Endothelial cell (in vitro differentiated cells): ENCODE measurements at places on chromosomes 1 and 21.

DNA sequence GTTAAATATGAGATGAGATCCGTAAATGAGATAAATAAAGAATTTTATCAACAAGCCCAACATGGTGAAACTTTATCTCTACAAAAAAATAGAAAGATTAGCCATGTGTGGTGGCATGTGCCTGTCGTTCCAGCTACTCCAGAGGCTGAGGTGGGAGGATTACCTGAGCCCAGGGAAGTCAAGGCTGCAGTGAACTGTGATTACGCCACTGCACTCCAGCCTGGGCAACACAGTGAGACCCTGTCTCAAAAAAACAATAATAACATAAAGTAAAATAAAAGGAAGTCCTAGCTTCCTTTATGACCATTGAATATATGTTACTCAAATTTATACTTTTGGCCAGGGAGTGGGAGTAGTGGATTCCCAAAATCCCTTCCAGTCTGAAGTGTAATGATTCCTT lies 48.7 kb upstream of the TEKT2 start:
- DNase-seq, result no peak

DNA sequence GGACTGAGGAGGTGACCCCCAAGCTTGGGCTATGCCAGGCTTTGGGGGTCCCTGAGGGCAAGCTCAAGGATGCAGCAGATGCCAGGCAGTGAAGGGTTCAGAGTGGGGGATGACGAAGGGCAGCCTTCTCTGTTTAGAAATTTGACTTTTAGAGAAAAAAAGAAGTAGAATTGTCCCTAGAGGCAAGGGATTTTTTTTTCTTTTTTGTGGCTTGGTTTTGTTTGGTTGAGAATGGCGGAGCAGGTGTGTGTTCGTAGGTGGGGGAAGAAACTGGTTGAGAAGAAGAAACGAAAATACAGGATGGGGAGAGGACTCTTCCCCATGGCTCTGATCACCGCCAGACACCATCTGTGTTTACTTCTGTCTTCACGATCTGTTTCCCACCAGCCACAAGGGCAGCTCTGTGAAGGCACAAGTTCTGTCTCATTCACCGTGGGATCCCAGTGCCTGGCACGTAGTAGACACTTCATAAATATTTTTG lies 8.2 kb downstream of the PLA2G5 start:
- no peak for DNase-seq

- DNase-seq, result no peak
Observed at GRCh38 chr1:45973121-45973520, 159.3 kb downstream of the PIK3R3 start.

- no peak for DNase-seq
Observed at GRCh38 chr1:91596474-91596873, 95.8 kb downstream of the CDC7 start.

DNA sequence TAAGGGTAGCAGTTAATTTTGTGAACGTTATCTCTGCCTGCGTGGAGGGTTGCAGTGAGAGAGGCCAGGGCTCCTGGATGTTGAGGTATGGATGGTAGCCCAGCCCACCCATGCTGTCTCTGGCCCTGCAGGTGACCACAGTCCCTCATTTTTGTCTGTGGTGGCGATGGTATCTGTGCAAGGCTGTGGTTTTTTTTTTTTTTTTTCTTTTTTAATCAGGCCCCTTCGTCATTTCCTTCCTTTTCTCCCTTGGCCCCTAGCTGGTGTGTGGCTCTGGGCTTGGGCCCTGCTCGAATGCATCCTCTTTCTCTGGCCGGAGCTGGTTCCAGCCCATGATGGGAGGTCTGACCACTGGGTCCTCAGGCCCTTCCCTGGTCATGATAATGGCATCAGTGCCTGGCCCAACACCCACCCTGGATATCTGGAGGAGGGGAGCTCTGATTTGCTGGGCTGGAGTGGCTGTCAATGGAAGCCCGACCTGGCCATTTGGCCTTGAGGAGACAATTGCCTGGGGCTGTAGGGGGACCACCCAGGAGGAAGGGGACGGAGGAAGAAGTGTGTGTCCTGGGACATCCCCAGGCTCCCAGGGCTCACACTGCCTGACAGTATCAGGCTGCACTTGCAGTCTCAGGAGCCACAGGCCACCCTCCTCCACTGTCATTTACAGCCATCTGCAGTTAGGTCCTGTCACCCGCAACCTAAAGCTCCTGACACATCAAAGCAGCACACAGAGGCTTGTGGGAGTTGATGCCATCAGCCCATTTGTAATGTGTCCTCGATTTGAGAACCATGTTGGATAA lies 8.1 kb upstream of the RNF187 start:
- DNase-seq, result no peak

- no peak for DNase-seq
Observed at GRCh38 chr1:159338018-159338417, 35.9 kb downstream of the FCER1A start.

DNA sequence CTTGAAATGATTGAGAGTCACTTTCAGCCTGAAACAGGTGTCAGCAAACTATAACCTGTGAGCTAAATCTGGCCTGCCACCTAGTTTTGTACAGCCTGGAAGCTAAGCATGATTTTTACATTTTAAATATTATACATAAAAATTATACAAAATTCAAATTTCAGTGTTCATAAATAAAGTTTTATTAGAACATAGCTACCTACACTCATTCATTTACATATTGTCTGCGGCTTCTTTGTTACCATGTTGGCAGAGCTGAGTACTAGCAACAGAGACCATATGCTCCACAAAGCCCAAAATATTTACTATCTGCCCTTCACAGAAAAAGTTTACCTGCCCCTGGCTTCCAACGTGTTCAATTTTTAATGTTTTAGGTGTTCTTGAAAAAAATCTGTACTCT lies 8.0 kb upstream of the C1orf162 start:
- no peak for DNase-seq

- DNase-seq, result no peak
Observed at GRCh38 chr1:114505148-114505561, 5.8 kb downstream of the TRIM33 start.

DNA sequence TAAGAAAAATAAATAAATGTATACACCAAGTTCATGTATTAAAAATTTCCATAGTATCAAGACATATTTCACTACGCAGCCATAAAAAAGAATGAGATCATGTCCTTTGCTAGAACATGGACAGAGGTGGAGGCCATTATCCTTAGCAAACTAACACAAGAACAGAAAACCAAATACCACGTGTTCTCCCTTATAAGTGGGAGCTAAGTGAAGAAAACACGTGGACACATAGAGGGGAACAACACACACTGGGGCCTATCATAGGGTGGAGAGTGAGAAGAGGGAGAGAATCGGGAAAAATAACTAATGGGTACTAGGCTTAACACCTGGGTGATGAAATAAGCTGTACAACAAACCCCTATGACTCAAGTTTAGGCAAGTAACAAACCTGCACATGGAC lies 552.4 kb upstream of the PBX1 start:
- DNase-seq, result no peak

DNA sequence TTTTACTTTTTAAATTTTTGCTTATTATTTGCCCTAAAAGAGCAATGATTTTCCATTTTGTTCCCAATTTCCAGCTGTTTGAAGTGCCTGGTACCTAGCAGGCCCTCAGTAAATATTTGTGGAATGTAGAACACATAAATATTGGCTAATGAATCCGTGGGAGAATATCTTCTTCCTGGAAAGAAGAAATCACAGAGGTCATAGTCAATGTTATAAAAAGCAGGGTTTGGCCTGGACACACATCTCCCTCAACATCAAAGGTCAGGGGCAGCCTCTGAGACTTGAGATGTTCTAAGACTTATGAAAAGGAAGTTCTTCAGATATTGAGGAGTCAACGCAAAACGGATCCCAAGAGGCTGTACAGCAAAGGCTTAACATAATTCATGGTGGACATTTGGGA lies 358.1 kb downstream of the HHAT start:
- DNase-seq, result no peak

DNA sequence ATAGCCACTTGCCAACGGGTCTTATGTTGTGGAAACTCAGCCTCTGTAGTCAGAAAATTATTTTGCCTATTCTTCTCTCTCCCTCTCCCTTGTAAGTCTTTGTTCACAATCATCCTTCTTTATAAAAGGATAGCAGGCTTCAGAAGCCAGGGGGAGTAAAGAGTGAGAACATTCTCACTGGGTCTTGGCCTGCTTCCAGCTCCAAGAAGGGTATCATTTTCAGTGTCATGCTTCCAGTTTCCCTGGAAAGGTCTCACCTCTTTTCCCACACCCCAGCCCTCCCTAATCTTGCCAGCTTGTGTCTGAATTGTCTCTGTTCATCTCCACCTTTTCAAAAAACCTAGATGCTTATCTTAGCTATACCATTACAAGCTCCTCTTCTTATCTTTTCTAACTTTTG lies 346.2 kb upstream of the LRRC7 start:
- DNase-seq, result no peak

DNA sequence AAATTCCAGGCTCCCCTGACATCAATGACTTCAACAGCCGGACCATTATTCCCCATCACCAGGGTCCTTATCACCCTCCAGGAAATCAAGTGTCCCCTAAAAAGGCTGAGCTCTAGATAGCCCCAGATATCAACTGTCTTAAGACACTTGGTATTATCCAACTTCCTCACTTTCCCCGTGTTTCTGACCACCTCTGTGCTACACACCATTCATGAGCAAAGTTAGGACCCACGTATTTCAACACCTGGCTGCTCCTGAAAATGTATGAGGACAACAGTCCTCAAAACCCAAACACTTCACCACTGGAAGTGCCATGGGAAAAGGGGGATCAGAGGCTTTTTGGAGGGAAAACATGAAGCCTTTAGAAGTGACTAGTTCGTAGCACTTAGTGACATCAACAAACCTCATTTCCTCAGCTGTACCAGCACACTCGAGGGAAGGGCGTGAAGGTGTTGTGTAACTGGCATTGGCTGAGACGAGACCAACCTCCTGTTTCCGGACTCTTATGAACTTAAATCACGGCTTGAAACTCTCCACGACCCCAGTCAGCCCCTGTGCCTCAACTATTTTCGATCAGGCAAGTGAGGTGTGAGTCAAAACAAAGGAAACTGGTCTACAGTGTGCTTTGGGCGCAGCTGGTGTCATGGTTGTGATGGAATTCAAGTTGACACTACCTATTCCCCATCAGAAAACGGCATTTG lies 4.1 kb upstream of the CHD5 start:
- DNase-seq, result no peak

DNA sequence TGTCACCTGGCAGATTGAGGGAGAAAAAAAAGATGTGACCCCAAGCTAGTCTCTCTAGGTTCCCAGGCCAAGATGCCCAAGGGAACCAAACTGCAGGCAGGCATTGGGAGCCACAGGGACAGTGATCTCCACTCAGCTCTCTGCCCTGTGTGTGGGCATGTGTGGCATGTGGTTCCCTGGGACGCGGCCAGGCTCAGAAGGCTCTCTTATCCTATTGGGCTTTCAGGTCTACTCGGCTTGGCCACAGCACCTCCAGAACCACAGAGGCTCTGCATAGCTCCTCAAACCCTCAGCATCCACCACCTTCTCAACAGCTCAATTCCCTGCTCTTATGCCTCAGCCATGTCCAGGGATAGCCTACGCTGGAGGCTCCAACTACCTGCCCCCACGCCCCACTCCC lies 22.0 kb downstream of the IQGAP3 start:
- DNase-seq, result no peak
